ENCODE measurements at places on chromosomes 5 and 9. TPM values are rescaled to one million over a fixed set of nuclear protein-coding genes. Genes with fewer than 3 reads are reported as not detected.

Gene HAND1
- not detected for total RNA-seq

Gene PCDHB14
- 1.5 TPM for total RNA-seq

DNA sequence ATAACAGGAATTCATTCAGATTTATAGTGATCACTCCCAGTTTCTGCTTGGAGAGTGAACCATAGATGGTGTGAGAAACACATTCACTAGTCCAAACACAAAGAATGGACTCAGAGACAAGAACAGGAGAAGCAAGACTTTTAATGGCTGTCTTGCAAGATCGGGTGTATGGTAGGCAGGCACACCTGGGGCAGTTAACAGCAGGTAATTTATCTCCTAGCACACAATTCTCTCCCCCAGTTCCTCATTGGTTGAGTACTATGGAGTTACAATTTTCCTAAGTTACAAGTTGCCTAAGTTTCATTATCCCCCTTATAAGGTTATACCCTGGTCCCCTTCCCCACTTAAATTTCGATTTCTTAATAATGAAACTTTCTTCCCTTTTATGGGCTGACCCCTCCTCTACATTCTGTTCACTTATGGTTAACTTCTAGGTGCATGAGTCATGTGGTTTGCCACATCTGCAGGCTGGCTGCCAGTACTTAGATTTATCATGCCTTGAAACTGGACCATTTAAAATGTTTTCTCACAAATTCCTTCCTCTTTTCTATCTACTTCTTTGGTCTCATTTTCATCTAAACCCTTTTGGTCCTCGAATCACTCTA, 623.3 kb downstream of the HINT1 start:
- DNase-seq, result no peak

DNA sequence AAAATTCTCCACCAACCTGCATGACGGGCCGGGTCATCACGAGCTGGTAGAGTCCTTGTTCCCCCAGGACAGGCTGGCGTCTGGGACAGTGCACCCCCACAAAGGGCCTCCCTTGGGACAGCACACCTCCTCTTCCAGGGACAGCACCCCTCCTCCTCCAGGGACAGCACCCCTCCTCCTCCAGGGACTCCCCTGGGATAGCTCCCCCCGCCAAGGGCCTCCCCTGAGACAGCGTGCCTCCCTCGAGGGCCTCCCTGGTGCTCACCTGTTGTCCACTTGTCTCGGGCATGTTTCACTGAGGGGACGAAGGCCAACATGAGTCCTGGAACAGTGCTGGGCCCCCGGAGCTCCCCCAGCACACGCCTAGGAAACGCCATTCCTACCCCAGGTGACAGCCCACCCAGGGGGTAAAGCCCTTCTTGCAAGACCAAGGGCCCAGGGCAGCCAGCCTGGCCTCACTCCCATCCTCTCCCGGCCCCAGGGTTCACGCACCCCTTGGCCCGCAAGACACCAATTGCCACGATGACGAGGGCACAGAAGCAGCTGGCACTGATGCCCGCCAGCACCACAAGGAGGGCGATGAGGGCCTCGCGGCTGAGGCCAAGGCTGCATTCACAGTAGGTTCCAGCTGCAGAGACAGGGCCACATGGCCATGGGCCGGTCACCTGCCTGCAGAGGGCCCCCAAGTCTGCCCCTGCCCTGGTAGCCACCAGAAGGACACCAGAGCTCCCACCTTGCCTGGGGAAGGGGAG, 531 bp downstream of the TMEM210 start:
- no peak for DNase-seq

Gene OR1Q1
- total RNA-seq, result not detected

DNA sequence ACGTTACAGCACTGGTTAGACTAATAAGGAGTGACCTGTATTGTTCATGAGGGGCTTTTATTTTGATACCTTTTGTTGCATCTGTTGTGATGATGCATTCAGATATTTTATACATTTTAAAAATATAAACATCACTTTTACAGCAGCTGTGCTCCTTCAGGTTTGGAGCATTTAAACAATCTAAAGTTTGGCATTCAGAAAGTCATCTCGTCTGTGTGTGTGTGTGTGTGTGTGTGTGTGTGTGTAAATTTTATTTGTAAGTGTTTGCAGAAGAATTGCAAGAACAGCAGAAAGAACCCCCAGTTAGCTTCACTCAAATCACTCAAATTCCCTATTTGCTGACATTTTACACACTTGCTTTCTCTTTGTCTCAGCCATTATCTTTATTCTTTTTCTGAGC, 87.4 kb downstream of the ERCC6L2 start:
- DNase-seq, result no peak

DNA sequence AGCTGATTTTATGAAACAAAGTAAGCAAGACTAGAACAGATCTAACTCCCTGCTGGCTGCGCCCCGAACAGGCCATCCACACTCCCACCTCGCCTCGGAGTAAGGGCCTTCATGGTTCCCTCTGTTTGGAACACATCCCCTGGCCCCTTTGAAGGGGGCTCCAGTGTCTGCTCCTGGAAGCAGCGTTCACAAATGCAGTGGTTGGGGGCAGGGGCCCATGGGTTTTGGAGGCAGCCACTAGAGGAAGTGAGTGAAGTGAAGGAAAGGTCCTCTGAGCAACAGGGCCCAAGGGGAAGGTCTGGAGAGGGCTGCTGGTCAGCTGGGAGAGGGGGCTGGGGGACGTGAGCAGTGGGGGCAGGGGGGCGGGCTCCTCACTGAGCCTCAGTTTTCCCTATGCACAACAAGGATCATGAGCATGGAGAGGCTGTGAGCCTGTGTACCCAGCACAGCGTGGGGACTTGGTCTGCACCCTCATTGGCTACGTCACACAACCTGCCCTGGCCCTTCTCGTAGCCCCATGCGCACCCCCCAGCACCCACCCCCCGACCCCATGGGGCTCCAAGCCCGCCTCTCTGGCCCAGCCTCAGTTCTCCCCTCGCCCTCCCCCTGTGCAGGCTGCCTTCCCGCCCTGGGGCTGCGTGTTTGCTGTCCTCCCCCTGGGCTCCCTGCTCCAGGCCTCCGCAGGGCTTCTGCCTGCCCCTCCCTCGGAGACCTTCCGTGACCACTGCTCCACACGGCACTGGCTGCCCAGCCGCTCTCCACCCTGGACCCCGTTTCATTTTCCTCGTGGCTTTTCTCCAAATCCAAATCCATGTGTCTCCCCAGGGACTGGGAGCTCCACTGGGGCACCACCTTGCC, 39.5 kb downstream of the RASGEF1C start:
- DNase-seq, result peak; percentile 28

Gene GPR151
- total RNA-seq, result not detected

Gene IFNB1
- total RNA-seq, result not detected

DNA sequence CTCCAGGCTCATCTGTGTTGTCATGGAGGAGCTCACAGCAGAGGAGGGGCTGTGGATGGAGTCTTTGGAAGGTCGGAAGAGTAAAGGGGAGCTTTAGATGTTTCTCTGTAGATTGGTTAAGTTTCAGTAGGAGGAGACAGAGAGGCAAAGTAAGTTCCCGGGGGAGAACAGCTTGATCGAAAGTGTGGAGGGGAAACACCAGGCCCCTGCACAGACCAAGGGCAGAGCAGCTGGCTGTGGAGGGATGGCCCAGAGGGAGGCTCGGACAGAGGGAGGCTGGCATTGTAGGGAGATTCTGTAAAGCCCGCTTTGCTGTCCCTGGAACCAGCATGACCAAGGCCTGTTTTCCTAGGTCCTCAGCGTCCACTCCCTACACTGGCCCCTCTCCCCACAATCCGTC, 5.3 kb upstream of the OR2V2 start:
- no peak for DNase-seq

DNA sequence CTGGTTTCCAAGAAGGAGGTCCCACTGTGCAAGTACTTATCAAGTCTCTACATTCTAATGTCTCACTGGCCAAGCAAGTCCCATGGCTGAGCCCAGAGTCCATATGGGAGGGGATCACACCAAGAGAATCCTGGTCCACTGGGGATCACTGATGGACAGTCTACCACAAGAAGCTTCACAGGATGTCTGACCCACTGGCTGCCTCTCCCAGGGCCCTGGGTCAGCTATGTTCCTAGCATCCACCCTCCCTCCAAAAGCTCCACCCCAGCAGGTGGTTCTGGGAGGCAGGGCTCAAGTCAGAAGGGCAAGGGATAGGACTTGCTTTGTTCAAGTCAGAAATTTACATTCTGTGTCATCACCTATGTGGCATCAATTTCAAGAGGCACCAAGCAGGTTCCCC, 508.5 kb downstream of the BNC2 start:
- DNase-seq, result peak; percentile 14

DNA sequence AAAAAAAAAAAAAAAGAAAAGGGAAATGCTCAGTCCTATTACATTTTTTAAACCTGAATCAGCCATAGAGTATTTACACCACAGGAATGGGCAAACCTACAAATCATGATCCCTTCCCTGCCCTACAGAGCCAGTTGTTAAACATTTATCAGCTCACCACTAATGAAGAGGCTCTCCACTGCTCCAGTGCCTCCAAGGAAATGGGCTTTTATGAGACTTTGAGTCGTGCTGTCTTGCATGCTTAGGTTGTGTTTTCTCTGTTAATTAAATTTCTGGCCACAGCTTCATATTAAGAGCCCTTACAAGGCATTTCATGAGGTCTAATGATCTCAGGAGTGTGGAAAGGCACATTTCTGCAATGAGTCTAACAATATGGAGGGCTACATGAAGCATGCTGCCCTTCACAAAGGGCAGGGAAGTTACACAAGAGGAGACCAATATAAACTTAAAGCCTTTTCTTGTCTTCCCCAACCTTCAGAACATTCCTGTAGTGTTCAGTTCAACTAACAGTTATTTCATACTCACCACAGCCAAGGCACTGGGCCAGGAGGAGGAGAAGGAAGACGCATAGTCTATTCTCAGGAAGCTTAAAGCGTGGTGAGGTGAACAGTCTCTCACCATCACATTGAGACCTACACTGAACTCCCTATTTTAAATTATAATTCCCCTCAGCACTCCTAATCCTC, 140.1 kb upstream of the ABCA1 start:
- no peak for DNase-seq

DNA sequence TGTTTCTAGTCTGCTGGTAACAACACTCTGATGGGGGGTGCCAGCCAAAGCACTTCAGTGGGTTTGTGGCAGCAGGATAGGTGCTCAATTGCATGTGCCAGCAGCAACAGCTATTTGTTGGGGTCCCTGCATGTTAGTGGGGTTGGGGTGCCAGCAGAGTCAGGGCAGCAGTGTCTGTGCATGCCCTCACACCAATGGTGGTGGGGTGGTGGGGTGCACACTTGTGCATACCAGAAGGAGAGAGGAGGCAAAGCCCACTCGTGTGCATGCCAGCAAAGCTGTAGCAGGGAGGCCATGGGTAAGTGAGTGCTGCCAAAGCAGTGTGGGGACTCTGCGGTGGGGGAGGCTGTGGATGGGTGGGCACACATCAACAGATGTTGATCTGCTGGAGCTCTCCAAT, 232.2 kb downstream of the GABRG2 start:
- DNase-seq, result no peak

Gene PJA2
- 41.5 TPM for total RNA-seq

GRCh38 chr9:4131946-4132345, 167.9 kb downstream of the GLIS3 start:
- no peak for DNase-seq

- no peak for DNase-seq
Observed at GRCh38 chr5:136768457-136768856, 403.1 kb upstream of the TRPC7 start.

DNA sequence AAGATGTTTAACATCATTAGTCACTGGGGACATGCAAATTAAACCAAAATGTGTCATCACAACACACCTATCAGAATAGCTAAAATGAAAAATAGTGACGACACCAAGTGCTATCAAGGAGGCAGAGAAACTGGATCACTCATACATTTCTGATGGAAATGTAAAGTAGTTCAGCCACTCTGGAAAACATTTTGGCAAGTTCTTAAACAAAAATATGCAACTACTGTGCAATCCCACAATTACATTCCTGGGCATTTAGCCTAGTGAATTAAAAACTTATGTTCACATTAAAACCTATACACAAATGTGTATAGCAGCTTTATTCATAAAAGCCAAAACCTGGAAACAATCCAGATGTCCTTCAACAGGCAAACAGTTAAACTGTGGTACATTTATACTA, 53.1 kb downstream of the SVEP1 start:
- no peak for DNase-seq

Gene SLC22A4
- total RNA-seq, result 0.70 TPM

DNA sequence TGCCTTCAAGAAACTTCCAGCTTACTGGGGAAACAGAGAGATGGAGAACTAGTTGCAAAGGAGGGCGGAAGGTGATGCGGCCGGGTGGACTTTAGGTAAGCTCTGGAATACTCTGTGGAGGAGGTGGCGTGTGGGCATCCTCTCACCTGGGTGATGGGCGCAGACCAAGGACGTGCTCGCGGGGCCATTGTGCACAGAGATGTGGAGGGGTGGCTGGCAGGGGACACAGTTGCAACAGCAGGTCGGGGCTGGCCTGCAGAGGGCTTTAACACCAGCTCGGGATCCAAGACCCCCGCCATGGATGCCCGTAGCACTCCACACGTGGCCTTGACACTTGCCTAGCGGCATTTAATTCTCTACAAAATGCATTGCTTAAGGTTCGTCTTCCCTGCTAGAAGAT, 26.6 kb downstream of the IER5L start:
- no peak for DNase-seq
